ENCODE measurements at places on chromosomes 3 and 15.

GRCh38 chr3:100993309-100993708 is at the start of gene ABI3BP:
Gene ABI3BP, minus strand, starts transcription at chr3:100993421. Its CDS starts 37 bp downstream, at chr3:100993384.
- DNase-seq: no peak

DNA sequence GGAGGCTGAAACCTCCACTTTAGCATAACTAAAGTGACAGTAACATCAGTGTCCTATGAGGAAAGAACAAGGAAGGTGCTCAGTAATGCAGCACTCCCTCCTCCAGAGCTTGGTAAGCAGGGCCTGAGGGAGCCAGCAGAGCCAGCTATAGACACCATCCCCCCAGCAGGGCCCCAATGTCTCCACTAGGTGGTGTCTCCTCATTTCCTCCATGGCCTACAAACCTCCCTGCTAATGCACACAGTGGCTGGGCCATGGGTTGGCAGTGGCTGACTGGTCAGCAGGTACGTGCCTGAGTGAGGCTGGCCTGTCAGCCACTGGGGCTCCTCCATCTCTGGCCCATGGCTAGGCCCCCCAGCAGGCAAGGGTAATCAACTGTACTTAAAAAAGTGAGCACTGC is 13.6 kb downstream of the MRPS25 start:
- DNase-seq: peak; percentile 2

GRCh38 chr3:143979813-143980212 is 8.2 kb downstream of the DIPK2A start:
- DNase-seq: no peak

DNA sequence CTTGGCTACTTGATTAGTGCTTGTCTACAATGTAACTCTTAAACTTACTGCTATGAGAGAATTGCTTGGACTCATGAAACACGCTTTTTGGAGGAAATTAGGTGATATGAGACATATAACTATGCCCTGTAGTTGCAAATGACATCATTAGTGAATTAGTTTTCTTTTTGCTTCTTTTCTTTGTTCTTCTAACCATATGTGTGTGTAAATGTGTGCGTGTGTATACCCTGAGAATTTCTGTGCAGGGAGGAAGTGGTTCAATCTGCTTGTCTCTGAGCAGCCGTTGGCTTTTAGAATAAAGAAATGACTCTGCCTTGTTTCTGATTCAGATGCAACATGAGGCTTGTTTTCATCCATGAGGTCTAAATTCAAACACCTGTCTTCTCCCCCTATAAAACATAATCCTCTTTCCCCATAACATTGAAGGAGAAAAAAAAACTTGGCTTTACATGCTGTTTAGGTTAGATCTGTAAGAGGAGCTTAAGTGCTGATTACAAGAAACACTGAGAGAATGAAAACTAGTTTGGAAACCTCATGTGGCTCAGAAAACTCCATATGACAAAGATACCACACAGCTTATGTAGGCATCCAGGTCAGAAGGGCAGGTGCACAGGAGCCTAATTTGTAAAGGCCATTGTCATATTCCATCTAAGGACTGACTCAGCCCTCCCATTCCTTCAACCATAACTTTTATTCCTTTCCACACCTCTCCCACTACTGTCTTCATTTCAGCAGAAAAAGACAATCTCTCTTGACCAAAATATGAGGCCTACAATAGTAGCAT is 30.5 kb upstream of the BLM start:
- DNase-seq: no peak

GRCh38 chr3:168251371-168251770 is 155.6 kb upstream of the GOLIM4 start:
- no peak for DNase-seq

- DNase-seq: no peak
These were observed 42.6 kb downstream of the KY start for GRCh38 chr3:134608023-134608770.

- DNase-seq: no peak
These were observed 138.5 kb downstream of the ALCAM start for GRCh38 chr3:105505170-105505569.

GRCh38 chr3:152321955-152322377 is 53.2 kb downstream of the MBNL1 start:
- DNase-seq: no peak
